T follicular helper cell (primary cell): ENCODE measurements at places on chromosomes 12 and 14.

DNA sequence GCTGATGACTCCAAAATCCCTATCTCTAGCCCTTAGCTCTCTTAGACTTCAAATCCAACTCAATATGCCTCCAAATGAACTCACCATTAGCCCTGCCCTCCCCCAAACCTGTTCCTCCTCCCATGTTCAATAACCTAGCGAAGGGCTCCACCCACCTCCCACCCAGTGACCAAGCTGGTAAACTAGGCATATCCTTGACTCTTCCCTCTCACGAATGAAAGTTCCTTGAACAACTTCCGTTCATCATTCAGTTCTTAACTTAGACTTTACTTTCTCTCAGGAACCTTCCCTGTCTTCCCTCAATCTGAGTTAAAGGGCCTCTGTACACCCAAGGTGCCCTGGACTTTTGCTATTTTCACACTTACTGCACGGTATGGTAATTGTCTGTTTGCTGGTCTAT is 1.9 kb upstream of the KLHDC1 start:
- no peak for DNase-seq

- DNase-seq: no peak
These were observed 93.8 kb downstream of the TRAFD1 start for GRCh38 chr12:112219195-112219594.

DNA sequence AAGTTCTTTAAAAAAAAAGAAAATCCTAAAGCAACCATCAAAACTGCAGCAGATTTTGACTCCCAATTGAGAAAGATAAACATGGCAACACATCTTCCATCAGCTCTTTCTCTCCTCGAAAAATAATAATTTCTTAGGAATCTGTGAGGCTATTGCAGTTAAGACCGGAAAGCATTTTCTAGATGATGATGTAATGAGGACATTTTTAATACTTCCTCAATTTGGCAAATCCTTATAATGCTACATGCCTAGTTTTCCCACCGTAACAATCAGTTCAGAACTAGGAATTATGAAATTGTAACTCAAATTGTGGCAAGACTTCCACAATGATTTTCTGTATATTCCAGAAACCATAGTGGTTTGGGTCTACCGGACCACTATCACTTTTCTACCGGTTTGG is 180.9 kb upstream of the PDE3A start:
- no peak for DNase-seq

- no peak for DNase-seq
These were observed 66.9 kb downstream of the METTL25 start for GRCh38 chr12:82425241-82425640.

- no peak for DNase-seq
These were observed 21.1 kb upstream of the CPNE8 start for GRCh38 chr12:38926501-38926900.

GRCh38 chr12:2385529-2385928 is 332.7 kb downstream of the CACNA1C start:
- no peak for DNase-seq

DNA sequence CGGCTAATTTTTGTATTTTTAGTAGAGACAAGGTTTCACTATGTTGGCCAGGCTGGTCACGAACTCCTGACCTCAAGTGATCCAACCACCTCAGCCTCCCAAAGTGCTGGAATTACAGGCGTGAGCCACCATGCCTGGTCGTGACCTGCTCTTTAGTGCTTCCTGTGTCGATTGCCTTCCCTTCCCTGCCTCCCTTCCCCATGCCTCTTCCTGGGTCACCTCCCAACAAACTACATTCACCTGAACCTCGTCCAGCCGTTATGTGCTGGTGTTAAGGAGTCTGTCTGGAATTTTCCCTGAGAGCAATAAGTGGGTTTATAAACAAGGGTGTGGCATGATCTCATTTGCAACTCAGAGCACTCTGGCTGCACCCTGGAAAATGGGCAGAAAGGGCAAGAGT is 32.1 kb upstream of the C12orf76 start:
- DNase-seq: no peak

DNA sequence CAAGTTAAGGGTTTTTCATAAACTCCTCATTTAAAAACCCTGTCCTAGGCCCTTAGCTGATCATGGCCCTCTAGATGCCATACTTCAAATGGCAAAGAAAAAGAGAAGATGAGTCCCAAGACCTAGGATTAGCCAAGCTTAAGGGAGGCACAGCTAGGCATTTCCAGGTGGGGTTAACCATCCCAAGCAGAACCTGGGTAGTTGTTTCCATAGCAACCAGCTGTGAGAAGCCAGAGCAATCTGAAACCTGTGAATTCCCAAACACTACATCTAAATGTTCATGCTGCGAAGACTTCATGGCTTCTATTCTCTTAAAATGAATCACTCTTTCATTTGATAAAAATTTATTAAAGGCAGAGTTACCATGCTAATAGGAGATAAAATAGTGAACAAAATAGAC is 372.9 kb downstream of the C12orf50 start:
- no peak for DNase-seq

GRCh38 chr14:22837114-22837749 is 847 bp downstream of the MMP14 start:
- DNase-seq: no peak

DNA sequence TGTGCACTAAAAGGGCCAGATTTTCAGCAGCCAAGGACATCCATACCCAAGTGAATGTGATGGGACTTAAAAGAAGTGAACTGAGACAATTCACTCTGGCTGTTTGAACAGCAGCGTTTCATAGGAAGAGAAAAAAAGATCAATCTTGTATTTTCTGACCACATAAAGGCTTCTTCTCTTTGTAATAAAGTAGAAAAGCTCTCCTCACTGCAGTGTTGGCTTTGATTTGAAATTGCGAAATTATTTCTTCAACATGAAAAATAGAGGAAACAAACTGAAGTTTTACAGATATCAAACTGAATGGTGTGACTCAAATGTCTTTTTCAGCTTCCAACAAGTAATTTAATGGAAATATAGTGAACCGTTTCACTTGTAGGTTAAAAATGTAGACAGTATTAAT is 11.3 kb upstream of the KCNMB4 start:
- DNase-seq: no peak

DNA sequence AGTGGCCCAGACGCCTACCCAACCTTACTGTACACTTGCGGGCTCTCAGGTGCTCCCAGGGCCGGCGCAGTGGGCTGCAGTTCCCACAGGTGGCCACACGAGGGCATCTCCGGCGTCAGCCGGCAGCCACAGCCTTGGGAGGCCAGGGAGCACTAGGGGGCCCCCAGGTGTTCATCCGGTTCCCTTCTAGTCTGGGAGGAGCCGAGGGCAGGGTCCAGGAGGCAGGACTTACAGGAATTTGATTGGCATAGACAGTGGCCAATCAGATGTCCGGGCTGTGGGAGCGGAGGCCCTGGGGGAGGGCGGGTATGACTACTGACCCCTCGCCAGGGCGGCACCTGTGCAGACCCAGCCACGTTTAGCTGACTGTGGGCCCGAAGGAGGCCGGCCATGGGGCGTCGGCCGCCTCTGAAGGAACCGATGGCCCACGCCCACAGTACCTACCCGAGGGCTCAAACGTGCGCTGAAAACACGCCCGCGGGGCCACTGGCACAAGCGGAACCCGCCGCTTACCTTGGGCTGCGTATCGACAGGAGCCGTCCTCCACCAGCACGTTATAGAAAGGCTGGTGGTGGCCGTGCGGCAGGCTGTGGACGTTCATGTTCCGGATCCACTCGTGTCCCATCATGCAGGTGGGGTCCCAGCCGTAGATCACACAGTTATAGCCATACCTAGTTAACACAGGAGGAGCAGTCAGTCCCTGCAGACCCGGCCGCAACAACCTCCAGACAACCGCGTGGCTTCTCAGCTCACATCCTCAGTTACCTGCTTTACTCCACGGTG is 34.8 kb downstream of the FBXO21 start:
- DNase-seq: peak; percentile 50

- no peak for DNase-seq
These were observed 117.8 kb upstream of the HIF1A start for GRCh38 chr14:61577506-61577931.

DNA sequence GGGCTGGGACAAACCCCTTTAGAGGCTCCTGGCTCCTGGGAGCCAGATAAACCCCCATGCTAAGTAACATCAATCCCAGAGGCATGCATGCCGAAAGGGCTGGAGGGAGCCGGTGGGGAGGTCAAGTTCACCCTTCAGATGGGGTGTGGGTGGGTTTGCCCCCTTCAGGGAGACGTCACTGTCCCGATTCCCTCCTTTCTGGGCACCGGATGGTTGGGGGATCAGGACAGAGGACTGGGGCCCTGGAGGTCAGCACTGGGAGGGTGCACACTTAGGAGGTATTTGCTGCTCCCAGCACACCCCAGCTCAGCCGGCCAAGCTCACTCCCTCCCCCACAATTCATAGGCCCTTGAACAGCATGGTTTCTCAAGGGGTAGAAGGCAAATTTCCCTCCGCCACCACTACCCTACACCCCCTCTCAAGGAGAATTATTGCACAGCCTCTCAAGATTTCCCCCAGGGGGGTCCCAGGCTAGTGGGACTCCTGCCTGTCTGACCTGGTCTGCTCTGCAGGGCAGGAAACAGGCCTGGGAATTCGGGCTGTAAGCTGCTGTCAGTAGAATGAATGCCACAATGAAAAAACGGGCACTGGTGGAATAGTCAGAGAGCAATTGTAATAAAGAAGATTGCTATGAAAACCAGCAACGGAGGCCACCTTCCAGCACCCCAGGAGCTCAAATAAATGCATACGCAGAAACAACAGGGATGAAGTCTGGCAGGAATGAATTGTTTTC is 63.5 kb downstream of the GALNT16 start:
- DNase-seq: no peak

- DNase-seq: no peak
These were observed 54.3 kb upstream of the NPFF start for GRCh38 chr12:53561590-53561953.

GRCh38 chr14:30525833-30526232 is 33.1 kb upstream of the G2E3 start:
- DNase-seq: no peak

GRCh38 chr12:124906606-124907261 is 7.7 kb downstream of the UBC start:
- peak; percentile 86 for DNase-seq

GRCh38 chr12:49930515-49931288 is 19.8 kb upstream of the AQP2 start:
- no peak for DNase-seq

DNA sequence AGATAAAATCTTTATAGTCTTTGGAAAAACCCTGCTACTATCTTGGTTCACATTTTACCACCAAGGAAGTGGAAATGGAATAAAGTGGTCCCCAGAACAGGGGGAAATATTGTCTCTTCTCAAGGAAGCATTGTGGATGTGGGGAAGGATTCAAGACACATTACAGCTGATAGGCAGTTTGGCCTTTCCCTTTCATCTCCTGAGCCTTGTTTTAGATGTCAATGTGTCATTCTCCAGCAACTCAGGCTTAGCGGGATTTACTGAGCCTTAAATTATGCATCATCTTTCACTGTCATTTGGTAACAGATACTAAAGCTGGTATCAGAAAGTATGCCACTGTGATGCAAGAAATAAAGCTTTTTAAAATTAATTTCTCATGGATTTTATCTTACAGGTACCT is 136.2 kb downstream of the STXBP6 start:
- no peak for DNase-seq

GRCh38 chr14:102063109-102063807 is 23.6 kb downstream of the HSP90AA1 start:
- DNase-seq: peak; percentile 58

GRCh38 chr12:47747126-47747525 is 11.6 kb downstream of the RAPGEF3 start:
- no peak for DNase-seq

DNA sequence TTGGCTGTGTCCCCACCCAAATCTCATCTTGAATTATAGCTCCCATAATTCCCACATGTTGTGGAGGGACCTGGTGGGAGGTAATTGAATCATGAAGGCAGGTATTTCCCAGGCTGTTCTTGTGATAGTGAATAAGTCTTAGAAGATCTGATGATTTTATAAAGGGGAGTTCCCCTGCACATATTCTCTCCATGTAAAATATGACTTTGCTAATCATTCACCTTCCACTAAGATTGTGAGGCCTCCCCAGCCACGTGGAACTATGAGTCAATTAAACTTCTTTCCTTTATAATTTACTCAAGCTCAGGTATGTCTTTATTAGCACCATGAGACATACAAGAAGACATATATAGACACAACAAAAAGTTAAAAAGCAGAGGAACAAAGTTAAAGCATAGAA is 120.0 kb downstream of the CPNE8 start:
- DNase-seq: no peak

DNA sequence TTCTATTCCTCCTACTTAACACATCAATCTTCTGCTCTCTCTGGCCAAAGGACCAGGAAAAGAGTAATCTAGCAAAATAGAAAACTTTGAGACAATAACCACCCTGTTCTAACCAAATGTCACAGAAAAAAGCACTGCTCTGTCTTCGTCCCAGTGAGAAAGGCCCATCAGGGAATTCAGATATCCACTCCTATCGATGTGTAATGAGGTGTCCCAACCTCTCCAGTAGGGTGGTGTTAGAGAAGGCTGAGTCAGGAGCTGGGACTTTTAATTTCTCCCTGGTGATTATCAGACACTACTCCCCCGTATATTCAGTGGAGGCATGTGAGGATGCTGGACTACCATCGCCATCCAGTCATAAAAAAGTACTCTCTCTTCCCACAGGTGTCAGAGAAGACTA is 130.3 kb downstream of the TMTC3 start:
- DNase-seq: no peak

DNA sequence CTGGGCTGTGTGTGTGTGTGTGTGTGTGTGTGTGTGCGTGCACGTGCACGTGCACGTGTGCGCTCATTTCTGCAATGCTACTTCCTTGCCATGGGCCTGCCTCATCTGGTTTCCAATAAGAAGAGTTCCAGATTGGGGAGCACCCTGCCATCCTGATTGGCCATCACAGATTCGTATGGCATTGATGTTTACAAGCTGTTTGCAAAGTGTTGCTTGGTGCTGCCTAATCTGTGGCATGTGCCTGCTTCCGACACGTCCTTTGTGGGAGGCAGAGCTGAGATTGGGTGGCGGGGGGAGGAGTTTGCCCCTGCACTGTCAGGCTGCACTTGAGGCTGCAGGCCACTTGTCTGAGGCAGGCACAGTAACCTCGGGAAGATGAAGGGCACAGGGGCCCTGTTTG is 39.2 kb downstream of the SAMD4A start:
- no peak for DNase-seq

GRCh38 chr14:68797121-68797670 is 4.3 kb upstream of the ZFP36L1 start:
- no peak for DNase-seq

DNA sequence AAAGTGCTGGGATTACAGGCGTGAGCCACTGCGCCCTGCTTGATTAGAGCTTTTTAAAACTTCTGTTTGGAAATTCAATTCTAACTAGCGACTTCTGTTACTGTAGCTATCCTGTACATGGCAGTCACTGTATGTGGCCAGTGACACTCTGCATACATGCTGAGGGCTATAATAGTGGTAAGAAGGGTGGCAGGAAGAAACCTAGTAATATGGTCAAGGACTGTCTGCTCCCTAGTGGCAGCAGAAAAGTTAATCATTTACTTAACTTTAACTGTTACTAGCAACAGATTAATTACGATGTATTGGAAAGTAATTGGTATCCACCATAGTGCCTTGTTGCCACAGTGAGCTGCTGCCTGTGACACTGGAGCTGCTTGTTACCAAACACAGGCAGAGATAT is 149.0 kb downstream of the KITLG start:
- DNase-seq: no peak
